Left lobe of liver (tissue), 2 donors: ENCODE measurements at places on chromosomes 12 and 14.

DNA sequence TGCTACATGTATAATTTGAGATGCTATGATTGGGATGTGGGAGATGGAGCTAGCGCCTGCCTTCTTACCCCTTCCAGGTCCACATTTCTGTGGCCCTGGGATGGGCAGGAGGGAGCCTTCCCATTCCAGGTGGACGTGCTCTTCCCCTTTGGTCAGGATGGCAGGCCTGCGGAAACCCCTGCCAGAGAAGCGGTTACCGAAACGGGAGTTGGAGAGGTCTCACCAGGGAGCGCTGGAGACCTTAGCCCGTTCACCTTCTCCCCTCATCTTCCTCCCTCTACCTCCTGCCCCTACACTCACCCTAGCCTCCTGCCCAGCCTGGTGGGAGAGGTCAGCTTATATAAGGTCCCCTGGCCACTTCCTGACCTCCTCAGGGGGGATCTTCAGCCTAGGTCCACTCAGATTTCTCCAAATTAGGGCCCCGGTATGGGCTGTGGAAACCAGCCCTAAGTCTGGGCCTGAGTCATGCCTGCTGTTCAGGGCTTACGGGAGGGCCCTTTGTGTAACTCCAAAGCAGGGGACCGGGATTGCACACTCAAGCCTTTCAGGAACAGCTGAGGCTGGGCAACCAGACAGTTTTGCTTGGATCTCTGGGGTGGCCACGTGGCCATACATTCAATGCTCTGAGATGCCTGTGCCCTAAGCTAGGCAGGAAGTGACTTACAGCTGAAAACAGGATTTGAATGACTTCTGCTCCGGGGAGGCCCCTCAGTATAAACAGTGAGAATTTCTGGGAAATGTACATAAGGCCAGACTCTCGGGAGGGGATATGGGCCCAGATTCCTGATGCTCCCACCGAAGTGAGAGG lies 10.2 kb upstream of the MEG3 start:
- DNase-seq = no peak

GRCh38 chr14:39085933-39086332 lies 17.1 kb downstream of the SEC23A start:
- no peak for DNase-seq

DNA sequence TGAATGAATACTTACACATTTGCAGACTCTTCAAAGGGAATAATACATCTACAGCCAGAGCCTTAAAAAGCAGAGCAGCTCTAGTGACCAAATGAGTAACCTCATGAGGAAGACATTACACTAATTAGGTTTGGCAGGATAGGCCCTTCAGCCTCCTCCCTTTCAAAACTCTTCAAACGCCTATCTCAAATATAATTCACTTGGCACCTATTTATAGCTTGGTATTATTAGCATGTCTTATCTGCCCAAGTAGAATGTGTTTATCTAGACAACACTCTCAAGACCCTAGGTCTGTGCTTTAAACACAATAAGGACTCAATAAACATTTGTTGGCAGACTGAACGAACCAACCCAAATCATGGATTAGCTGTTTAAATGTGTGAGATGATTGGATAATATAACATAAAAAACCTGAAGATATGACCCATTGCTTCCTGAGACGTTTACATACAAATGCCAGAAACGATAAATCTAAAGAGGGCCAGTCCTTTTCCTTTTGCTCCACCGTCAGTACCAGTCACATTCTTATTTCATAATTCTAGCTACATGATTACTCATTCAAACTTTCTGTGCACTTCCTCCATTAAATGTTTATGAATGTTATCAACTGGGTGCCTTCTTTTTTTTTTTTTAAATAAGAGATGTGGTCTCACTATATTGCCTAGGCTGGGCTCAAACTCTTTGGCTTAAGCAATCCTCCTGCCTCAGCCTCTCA lies 123.3 kb downstream of the CEP83 start:
- DNase-seq = no peak

DNA sequence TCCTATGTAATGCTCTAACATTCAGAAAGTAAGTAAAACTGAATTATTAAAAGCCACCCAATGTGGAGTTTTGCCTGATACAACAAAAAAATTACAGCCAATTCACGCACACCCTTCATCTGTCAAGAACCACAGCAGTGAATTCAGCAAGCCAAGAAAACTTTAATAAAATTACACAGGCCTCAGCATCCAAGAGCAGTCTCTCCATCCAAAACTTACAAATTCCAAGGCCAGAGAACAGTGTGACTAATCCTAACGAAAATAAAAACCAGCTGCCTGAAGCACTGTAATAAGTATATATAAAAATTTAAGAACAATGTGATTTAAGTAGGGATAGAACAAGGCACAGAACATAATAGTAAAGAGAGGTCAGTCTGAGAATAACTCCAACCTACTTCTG lies 54.2 kb downstream of the SIX6 start:
- DNase-seq = no peak

DNA sequence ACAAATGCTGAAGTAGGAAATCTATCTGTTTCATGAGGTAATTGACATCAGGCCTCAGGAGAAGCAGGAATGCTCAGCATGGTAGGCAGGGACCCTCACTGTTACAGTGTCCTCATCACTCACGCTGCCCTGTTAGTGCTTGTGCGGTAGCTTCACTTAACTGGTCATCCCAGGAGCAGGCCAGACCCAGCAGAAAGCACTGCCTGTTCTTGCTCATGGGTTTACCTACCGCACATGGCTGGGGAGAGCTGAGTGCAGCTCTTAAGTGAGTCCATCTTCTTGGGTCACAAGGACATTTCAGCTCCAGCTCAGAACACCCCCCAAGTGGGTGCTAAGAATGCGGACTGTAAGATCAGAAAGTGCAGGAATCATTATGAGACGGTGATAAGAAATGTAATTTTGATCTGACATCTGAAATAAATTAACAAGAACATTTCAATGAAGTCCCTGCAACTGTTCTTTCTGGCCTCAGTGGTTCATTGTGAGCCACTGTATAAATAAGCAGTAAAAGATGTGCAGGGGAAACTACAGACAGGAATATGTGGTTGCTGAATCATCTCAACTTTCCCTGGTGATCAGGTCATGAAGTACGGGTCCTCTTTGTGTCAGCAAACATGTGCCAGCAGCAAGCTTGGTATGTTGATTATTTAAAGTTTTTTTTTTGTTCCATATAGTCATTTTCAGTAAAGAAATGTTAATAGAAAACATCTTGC lies 757.7 kb upstream of the TMEM132C start:
- DNase-seq = no peak

DNA sequence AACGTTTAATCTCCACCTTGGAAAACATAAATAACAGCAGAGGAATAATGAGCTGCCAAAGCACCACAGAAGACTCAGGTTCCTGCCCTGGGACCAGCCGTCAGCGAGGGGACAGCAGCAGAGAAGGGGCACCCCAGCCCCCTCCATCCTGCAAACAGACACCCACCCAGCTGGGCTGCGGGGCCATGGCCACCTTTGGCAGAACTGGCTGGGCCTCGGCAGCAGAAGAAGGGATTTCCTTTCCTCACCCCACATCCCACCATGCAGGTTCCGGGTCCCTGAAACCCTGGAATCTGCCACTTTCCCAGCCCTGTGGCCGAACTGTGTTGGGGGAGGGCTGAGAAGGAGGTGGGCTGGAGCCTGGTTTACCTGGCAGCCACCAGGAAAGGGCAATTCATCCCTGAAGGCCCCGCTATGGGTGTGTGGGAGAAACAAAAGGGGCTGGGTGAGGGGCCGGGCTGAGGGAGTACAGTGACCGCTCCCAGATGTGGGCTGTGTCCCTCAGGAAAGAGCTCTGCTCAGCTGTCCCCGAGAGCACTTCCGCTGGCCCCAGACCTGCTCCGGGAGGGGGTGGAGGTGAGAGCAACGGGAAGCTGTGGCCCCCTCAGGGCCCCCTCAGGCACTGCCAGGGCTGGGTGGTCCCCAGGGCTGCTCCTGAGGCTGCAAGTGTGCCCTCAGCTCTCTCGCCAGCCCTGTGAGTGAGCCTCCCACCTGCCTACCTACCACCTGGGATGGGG lies 3.8 kb downstream of the PGF start:
- no peak for DNase-seq

- DNase-seq = no peak
These were observed 598.8 kb downstream of the SLC16A7 start for GRCh38 chr12:60194678-60195077.

DNA sequence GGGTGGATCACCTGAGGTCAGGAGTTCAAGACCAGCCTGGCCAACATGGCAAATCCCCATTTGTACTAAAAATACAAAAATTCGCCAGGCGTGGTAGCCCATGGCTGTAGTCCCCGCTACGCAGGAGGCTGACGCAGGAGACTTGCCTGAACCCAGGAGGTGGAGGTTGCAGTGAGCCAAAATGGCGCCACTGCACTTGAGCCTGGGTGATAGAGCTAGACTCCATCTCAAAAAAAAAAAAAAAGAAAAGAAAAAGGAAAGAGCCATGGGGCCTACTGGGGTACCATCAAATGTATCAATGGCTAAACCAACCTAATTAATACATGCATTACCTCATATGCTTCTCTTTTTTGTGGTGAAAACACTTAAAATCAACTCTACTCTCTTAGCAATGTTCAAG lies 10.7 kb downstream of the TFCP2 start:
- DNase-seq = no peak

- no peak for DNase-seq
These were observed 30.6 kb upstream of the TUBA1A start for GRCh38 chr12:49219417-49220026.

DNA sequence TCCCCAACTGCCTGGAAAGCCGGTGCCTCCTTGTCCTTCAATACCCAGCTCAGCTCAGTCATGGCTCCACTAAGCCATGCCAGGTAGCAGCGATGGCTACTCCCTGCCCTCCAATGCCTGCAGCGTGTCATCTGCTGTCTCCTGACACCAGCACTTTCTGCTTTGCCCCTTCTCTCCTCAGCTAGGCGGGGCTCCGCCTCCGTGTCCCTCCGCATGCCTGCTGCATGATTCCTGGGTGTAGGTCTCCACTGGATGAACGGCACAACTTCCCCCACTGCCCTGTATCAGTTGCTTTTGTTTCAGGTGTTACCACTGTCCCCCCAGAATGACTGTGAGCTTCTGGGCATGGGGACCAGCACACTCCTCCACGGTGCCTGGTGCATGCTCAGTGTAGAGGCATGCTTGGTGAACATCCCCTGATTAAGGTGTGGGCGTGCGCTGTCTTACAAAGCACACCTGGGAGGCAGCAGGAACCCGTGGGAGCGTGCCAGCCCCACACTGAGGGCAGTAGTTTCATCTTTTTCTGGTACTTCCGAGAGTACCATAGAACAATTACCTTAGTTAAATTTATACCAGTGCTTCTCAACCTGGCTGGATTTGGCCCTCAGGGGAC lies 179.4 kb upstream of the PRMT8 start:
- DNase-seq = no peak
